ENCODE measurements at places on chromosomes 7 and 10.
A peak's percentile ranks its signal among the peaks of the same experiment; 100 is the strongest.

GRCh38 chr7:47571331-47572093, 10.4 kb downstream of the TNS3 start:
- DNase-seq: peak; percentile 51

DNA sequence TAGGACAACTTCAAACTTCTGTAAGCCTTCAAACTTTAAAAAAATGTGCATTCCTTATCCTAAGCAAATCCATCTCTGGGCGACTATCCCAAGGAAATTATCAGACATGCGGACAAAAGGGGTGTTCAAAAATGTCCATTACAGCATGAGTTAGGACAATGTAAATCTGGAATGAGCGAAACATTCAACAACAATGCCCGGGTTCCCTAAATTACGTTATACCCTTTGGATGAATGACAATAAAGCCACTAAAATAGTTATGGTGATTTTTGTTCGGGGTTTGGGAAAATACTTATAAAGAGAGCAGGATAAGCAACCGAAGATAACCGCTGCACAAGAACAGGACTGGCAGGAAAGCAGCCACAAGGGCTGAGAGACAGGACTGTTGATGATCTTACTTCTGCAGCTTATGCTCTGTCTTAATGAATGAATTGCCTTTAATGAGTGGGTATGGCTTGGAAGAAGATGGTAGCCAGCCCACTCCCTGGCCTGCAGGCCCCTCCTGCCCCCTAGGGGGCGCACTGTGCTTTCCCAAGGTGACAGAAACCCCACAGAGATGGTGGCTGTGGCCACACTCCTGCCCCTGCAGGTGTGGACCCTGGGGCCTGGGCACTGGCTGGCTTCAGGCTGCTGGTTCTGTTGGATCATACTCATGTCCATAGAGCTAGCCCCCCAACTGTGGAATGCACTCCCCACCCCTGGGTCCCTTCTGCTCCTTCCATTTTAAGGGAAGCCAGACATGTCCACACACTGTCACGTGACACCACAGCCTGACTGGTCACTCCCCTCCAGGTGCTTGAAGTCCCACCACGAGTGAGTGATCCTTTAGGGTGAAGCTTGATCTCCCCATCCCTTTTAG, 45.0 kb downstream of the ZCCHC24 start:
- DNase-seq: peak; percentile 49

DNA sequence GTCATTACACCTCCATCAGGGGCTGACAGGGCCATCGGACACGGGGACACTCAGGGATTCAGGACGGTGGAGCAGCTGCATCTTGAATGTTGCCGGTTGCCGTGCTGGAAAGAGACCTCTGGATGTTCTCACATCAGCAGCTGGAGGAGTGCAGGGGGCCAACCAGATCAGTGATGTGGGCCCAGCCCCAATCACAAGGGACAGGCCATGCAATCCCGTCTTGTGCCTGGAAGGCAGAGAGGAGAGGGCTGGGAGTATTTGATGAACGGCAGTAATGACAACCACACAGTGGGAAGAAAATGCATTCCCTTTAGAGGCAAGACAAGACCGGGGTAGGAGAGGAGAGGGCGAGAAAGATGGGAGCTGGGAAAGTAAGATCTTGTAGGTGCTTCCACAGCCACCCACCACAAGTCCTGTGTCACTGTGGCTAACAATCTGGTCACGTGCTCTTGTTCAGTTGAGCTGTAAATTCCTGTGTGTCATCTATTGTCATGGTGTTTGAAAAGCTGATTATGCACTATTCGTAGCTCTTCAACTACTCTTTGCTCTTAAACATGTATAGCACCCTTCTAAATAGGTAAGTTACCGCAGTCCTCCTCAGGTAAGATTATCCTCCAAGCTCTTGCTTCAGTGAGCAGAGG, 85.9 kb upstream of the LEP start:
- no peak for DNase-seq

DNA sequence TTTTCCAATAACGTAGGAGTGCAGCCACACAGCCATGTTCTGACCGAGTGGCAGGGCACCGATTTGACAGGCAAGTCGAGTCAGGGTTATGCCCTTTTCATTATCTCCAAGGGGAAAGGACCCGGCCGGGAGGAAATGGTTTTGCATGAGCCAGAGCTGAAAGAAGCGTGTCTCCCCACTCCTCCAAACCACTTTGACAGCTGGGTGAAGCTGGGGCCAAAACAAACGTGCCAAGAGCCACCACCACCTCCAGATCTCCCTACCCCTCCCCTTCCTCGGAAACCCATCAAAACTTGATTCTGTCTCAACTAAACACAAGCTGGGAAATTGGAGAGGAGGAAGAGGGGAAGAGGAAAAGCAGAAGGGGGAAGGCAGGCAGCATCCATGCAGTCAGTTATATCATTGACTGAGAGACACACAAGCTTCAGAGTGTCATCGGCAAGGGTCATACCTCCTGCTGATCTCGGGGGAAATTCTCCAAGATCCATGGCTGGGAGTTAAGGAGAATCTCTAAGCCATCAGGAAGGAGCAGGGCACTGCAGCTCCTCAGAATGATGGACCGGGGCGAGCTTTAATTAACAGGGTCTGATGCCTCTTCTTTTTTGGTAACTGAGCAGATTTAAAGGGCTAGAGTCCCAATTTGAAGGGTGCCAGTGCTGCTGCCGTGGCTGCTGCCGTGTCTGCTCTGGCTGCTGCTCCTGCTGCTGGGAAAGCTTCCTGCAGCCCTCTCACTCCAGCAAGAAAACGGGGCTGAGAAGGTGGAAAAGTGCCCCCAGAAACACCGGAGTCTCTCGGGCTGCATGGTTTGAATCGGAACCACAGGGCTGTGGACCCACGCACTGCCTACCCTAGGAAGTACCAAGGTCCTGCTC, 34.7 kb upstream of the CALN1 start:
- DNase-seq: no peak

- no peak for DNase-seq
Measured at GRCh38 chr10:119507115-119507514, 35.4 kb downstream of the RGS10 start.

DNA sequence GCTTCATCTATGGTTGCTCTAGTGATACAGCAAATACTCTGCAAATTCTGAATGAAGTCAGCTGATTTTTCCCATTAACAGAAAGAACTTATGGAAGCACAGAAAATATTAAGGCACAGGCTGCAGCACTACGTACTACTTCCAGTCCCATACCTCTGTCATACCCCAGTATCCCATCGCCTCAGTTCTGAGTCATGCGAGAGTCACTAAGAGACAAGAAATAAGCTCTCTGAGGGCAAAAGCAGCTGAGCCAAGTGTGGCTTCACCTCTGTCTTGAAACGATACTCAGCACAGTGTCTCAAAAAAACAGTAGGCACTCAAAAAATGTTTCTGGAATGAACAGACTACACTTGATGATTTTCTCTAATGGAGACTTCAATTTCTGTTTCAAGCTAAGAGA, 48.2 kb downstream of the EZH2 start:
- no peak for DNase-seq

GRCh38 chr7:128385988-128386925, 23.5 kb downstream of the IMPDH1 start:
- DNase-seq: no peak

- no peak for DNase-seq
Measured at GRCh38 chr10:78173360-78174015, 139.8 kb downstream of the RPS24 start.

GRCh38 chr7:155644971-155645509, 579 bp downstream of the RBM33 start:
- peak; percentile 73 for DNase-seq

DNA sequence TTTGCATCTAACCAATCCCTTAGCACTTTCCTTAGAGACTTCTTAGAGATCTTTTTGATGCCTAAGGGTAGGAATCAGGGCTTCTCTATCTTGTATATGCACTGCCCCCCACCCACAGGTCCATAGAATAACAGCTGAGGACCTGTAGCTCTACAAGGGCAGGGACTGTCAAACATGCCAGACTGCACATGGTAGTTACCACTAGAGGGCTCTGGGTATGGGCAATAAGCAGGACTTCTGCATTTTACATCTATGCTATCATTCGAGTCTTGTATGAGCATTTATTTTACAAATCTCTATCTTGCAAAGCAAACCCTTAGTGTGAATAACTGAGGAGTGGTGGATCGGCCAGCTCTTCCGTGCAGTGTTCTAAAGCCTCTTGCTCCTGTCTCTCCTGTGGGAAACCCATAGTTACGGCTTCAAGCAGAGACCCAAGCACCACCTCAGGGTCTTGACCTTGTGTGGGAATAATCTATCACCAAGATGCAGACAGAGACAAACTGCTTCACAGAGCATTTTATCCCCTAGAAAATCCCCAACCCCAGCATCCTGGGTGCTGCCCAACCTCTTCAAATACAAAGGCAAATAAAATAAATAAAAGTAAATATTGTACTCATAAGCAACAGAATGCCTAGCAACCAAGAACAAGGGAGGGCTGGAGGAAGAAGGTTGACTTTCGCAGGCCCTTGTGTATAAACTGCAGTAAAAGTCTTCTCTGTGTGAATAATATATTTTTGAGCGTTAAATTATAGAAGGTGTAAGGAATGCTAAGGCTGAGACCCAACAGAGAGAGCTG, 219.3 kb downstream of the WDR11 start:
- no peak for DNase-seq

GRCh38 chr7:97959046-97959445, 30.9 kb downstream of the OCM2 start:
- no peak for DNase-seq

- no peak for DNase-seq
Measured at GRCh38 chr7:12196386-12196785, 14.7 kb upstream of the TMEM106B start.

DNA sequence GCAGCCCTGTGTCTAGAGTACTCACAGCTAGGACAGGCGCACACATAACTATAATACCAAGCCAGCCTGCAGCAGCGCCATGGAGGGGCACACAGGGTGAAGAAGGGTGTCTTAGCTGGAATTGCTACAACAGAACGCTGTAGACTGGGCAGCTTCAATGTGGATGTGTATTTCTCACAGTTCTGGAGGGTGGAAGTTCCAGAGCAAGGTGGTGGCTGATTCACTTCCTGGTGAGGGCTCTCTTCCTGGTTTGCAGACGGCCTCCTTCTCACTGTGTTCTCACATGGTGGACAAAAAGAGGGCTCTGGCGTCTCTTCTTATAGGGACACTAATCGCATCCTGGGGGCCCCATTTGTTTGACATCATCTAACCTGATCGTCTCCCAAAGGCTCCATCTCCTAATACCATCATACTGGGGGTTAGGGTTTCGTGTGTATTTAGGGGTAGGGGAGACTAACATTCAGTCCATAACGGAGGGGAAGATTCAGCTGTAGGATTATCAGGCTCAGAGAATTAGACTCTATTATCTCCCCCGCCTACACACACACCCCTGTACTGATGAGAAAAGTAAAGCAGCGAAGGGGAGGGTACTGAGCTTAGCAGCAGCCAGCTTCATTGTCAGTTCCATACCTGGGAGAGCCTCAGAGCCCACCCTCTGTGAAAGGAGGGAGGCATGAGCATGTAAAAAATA, 289.1 kb downstream of the CCDC3 start:
- no peak for DNase-seq

DNA sequence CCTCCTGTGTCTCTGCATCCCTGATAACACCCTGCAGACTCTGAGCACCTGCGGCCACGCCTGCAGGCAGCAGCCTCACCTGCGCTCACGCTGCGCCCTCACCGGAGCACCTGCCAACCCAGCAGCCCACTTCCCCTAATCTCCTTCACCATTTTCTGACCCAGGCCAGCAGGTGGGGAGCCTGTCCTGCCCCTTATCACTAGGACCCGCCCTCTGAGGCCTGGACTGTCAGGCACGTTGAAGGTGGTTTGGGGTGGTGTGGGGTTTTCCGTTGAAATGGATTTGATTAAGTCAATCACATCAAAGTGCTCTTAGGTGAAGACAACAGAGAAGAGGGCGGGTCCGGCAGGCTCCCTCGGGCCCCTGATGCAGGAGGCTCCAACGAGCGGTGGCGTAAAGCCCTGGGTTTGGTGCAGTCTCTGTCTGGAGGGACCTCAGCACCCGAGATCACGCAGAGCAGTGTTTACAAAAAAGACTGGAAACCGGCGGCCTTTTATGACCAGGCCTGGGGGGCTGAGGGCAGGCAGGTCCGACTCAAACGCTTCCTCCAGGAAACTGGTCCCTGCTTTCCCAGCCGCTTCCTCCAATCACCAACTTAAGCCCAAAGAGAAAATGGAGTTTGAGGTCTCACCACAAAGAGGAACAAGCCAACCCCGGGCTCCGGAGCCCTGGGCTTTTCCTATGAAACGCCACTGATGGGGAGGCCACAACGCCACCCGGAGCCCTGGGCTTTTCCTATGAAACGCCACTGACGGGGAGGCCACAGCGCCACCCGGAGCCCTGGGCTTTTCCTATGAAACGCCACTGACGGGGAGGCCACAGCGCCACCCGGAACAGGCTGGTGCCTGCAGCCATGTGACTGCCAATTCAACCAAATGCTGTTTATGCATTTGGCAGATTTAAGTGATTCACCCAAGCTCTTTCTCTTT, 45.5 kb downstream of the DPYSL4 start:
- DNase-seq: no peak

DNA sequence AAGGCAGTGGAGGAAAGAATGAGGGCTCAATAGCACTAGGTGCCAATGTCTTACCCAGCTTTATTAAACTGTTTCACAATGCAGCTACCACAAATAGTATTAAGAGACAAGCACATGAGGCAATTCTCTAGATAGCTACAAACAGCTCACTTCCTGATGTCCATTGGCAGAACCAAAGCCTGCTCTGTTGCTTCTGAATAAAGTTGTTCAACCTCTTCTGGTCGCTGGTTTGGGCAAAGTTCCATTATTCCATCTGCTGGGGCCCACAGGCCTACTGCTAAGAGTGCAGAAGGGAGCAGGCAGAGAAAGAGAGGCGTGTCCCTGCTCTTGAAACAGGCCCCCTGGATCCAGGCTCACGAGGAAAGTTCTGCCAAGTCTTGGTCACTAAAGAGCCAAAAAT, 173.9 kb downstream of the ZNF438 start:
- DNase-seq: no peak

DNA sequence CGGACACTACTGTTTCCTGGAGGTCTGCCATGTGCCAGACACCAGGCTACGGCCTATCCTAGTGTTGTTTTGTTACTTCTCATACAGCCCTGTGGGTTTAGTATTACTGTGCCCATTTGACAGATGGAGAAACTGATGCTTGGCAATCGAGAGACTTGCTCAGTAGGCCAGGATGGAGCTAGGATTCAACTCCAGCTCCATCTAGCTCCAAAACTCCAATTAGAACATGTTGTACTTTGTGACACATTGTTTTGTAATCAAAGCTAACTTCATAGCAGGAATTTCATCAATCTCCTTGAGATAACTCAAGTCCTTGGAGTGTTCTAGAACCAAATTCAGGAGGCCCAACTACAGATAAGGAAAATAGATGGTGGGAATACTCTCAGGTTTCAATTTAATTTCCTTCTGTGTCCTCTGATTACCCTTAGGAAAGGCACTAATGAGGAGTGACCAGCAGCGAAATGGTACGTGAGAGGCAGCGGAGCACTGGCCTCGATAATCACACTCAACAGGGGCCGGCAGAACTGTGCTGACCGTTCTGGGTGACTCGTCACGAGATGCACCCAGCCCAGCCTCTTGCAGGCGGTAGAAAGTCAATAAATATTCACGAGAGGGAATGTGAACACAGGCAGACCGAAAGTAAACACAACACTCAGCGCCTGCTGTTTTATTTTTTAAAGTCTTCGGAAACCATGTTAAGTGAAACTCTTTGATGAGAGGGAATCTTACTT, 269.6 kb upstream of the NEBL start:
- no peak for DNase-seq

Measured in hematopoietic multipotent progenitor cell treated with erythropoietin and hydrocortisone succinate and interleukin-3 and kit ligand, for 17 days (in vitro differentiated cells).